ENCODE measurements at places on chromosomes 16 and 17.

- no peak for DNase-seq
Measured at GRCh38 chr17:65093930-65094329, 37.4 kb upstream of the GNA13 start.

GRCh38 chr16:24015923-24016322 lies 180.1 kb downstream of the PRKCB start:
- no peak for DNase-seq

DNA sequence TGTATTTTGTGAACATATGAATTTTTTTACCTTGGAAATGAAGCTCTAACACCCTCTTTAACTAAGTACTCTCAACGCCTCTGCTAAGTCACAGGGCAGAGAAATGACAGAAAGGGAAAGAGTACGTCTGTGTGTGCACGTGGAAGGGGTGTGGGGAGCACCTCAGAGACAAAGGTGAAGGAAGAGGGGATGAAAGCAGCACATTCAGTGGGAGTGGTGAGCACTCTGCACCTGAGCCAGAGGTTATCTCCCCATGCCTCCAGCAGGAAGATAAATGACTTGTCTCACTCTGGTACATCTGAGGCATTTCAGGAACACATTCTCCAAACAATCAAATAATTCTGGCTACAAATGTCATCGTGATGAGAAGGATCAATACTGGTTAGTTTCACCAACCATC lies 15.0 kb downstream of the GNA13 start:
- DNase-seq: no peak

DNA sequence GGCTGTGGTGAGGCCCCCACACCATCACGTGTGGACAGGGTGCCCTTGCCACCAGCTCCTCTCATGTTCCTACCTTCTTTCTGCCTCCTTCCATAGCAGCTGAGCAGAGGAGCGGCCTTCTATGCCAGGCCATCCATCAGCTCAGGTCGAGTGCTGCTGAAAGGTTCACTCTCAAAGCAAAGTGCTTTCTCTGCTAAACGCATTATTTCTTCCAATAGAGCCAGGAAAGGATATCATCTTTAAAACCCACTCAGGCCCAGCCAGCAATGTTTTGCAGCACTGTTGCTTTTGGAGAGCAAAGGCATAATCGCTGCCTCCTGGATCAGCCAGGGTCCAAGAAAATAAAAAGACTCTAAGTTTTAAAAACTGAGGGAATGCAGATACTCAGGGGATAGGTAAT lies 54.9 kb upstream of the GPRC5B start:
- no peak for DNase-seq

DNA sequence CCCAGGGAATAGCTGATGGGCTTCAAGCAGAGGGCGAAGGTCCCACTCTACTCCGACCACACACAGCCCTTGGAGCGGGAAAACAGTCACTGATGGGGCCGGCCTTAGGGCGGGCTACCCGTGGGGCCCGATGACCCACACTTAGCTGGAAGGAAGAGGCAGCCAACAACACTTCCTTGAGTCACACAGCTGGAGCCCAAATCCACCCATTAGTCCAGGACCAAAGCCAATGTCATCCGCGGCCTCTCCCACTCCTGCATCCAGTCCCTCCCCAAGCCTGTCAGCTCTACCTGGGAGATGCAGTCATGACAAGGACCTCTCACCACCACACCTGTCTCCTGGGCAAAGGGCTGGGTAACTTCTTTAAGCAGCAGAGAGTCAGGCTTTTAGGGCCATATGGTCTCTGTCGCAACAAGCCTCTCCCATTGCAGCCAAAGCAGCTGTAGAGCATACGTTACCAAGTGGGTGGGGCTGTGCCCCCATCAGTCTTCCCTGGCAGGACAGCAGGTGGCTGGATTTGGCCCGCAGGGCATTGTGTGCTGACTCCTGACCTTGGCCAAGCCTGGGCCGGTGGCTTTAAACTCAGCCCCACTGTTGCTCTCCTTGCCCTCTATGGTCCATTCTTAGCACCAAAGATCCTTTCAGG lies 110.7 kb downstream of the SOCS1 start:
- no peak for DNase-seq

- DNase-seq: no peak
Measured at GRCh38 chr17:50834429-50835300, 721 bp upstream of the WFIKKN2 start.

DNA sequence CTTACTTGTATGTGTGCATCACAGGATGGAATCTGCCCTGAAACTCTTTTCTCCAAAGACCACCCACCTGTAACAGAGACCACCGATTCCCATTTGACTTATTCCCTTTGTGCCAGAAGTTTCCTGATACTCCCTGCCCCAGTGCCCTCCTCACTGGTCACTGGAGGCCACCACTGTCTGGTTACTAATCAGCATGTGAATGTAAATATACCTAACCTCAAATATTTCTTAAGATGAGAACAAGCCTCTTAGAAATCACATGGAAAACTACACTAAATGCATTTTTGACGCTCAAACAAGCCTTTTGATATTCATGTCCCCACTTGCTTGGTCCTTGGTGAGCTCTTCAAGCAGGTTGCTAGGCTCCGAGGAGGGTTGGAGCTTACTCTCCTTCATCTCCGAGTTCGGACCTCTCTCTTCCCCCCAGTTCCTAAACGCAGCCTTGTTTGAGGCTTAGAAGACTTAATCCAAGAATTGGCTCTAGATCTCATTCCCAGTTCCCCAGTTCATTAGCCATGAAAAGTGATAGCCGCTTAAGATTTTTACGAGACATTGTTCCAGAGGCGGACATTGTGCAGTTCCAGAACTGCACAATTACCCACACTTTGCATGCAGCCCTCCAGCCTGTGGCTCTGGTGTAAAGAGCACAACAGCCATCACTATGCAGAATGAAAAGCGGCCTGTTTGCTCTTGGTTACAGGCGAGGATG lies 579.2 kb upstream of the PSMD7 start:
- no peak for DNase-seq

GRCh38 chr17:64406321-64407200 lies 15.9 kb upstream of the PECAM1 start:
- no peak for DNase-seq

DNA sequence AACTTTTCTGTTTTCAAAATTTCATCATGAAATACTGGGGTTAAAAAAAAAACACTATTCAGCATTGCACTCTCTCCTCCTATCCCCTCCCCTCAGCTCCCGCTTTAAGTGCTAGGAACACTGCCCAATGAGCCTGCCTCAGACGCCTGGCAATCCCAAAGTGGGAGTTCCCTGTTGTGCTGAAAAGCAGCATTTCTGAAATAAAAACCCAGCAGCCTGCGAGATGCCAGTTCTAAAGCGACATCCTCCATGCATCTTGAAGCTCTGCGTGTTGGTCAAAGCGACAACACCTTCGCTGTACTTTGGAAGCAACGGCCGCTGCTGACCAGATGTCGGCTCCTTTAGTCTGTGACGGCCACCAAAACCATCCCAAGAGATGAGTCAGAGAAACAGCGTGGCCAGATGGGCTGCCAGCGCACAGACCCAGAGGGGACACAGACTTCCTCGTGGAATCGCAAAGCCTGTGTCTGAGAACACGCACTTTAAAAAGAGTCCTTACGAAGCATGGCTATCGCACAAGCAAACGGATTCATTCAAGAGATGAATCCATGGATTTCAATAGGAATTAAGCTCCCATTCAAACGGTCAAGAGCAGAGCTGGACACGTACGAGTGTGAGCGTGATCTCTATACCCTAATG lies 32.8 kb downstream of the FBXO31 start:
- no peak for DNase-seq

- no peak for DNase-seq
Measured at GRCh38 chr17:58415371-58416055, 1.8 kb downstream of the RNF43 start.

- peak; percentile 60 for DNase-seq
Measured at GRCh38 chr17:62760059-62760944, 47.8 kb downstream of the MARCHF10 start.

DNA sequence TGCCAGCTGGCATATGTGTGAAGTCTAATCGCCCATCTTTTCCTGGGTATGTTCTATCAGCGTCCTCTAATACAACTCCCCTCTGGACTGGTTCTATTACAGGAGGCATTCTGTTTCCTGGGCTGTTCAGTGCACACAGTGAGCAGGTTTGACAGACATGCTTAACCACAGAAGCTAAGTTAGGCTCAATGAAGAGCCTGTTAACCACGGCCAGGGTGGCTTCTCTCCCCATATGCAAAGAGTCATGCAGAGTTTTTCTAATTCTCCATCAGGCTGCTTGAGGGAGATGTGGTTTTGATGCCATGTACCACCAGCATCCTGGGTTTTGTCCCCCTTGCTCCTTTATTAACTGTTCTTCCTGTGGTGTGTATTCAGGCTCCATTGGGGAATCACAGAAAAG lies 57.2 kb upstream of the ALOX12 start:
- no peak for DNase-seq

DNA sequence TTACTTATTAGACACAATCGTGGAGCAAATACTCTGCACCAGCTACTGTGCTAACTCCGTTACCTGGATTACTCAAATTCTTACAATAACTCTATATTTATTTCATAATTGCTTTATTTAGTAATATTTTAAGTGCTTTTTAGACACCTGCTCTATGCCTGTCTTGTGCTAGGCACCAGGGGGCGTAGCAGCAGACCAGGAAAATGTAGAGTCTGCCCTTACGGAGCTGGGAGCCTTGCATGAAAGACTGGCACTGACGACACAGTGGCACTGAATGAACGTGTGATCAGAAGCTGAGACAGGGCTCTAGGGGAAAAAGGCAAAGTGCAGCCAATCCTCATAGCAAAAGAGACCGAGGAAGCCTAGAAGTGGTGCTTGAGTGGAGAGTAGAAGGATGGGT lies 486.5 kb downstream of the CDH13 start:
- no peak for DNase-seq

DNA sequence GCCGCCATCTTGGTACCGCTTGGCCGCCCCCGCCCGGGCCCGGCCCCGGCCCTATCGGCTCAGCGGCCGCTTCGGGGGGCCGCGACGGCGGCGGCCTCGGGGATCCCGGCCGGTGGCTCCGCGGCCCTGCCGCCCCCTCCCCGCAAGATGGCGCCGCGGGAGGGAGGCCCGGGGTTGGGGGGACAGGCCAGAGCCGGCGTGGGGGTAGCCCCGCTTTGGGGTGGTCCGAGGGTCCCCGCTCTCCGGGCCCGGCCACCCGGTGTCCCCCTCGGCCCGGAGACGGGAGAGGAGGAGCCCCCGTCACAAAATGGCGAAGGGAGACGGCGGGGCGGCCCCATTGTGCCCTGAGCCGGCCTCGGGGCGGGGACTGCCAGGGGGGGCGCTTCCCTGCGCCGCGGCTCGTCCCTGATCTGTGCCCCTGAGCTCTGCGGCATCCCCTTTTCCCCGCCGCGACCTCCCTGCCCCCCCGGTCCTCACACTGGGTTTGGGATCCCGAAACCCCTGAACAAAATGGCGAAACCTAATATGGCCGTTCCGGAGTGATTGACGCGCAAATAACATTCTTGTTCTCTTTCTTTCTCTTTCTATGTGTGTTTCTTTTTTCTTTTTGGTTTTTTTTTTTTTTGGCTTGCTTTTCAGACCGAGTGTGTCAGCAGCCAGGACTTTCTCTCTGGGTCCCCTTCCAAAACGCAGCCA lies 986 bp downstream of the HAPSTR1 start:
- DNase-seq: peak; percentile 53

DNA sequence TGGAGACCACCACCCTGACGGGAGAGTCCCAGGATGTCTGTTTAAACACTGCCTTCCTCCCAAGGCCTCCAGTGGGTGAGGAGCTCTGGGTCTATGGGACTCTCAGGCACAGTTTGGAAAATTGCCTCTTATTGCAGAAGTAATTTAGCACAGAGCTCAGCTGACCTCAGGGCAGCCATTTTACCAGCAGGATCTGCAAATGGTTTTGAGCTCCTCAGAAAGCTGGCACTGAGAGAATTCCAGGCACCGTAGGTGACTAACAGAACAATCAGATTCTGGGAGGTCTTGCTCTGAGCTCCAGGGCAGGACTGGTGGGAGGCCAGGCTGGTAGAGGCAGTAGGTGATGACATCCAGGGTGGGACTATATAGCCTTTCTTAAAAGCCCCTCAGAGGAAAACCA lies 17.3 kb upstream of the C16orf74 start:
- peak; percentile 63 for DNase-seq

DNA sequence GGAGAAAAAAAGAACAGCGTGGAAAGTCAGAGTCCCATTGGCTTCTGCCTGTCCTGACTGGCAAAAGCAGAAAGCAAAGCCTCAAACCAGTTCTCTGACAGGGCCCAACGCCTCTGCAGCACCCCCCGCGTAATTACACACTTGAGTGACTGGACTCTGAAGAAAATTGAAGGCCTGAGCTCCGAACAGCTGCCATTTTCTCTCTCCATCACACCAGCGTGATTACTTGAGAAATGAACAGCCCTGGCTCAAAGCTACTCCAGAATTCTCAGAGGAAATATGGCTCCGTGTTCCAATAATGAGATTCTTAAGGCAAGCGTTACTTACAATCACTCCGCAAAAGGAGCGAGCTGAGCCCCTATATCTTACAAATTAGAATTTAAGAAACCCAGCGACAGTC lies 142.7 kb upstream of the C17orf78 start:
- DNase-seq: no peak

DNA sequence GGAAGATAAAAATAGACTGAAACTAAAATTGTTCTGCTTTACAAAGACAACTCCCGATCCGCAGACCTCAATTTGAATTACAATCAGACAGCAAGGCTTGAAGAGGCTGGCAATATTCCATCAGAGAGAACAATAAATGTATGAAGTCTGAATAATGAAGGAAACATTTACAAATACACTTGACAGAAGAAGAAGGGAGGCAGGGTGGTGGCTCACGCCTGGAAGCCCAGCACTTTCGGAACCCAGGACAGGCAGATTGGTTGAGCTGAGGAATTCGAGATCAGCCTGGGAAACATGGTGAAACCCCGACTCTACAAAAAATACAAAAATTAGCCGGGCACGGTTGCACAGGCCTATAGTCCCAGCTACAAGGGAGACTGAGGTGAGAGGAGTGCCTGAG lies 14.6 kb downstream of the ODF4 start:
- no peak for DNase-seq

GRCh38 chr17:74151551-74152315 lies 51.7 kb upstream of the RPL38 start:
- DNase-seq: peak; percentile 35

DNA sequence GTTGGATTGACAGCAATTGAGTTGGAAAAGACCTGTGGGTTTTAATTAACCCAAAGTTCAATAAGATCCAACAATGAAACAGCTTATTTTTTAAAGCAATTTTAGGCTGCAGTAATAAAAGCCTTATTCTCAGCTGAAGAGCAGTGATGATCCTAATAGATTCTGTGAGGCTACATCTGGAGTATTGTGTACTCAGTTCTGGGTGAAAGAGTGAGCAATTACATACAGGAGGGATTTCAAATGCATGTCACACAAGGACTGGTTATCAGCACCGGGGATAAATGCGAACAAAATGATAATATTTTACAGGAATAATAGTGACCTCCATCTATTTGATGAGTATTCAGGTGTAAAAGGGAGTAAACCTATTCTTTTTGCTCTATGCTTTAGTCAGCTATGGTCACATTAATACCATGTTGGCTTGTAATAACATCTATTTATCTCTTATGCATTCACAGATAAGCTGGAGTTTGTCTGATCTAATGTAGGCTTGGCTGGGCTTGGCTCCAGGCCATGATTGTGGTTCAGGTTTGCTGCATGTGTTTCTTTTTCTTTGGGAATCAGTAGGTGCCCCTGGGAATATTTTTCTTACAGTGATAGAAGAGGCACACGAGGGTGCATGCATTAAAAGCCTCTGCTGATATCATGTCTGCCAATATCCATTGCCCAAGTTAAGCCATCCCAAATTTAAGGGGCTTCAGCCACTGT lies 22.2 kb upstream of the TOX3 start:
- no peak for DNase-seq

- DNase-seq: no peak
Measured at GRCh38 chr17:75386430-75386829, 19.0 kb downstream of the GRB2 start.

GRCh38 chr17:65323049-65323448 lies 185.9 kb downstream of the RGS9 start:
- no peak for DNase-seq

GRCh38 chr16:1003391-1004347 lies 22.1 kb downstream of the SOX8 start:
- DNase-seq: peak; percentile 82

Measured in SJSA1 (cell line).